ENCODE measurements at places on chromosomes 1 and 21.
A peak's percentile ranks its signal among the peaks of the same experiment; 100 is the strongest.

- no peak for DNase-seq
Observed at GRCh38 chr1:11707621-11708276, 16.2 kb downstream of the DRAXIN start.

- no peak for DNase-seq
Observed at GRCh38 chr1:67264899-67265298, 42.8 kb upstream of the IL12RB2 start.

DNA sequence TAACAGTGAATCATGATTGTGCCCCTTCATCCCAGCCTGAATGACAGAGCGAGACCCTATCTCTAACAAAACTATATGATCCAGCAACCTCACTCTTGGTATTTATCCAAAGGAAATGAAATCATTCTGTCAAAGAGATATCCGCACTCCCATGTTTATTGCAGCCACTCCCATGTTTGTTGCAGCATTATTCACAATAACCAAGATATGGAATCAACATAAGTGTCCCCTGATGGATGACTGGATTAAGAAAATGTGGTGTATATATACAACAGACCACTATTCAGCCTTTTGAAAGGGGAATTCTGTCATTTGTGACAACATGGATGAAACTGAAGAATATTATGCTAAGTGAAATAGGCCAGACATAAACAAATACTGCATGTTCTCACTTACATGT lies 44.4 kb downstream of the TRMT1L start:
- DNase-seq = no peak

DNA sequence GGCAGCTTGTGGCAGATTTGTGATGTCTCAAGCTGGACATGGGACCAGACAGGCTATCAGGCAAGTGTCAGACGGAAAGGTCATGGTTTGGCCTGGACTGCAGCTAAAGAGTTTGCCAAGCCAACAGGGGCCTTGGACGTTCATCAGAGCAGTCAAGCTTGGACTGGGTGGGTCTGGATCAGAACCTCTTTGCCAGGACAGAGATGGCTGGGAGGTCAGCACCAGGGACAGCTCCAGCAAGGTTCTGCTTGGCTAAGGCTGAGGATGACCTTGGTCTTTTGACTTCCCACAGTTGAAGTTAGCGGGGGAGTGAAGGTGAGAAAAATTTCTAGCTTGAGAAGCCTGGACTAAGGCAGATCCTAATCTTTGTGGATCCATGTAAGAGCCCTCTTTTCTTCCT lies 68.1 kb downstream of the GRIK3 start:
- peak; percentile 31 for DNase-seq

DNA sequence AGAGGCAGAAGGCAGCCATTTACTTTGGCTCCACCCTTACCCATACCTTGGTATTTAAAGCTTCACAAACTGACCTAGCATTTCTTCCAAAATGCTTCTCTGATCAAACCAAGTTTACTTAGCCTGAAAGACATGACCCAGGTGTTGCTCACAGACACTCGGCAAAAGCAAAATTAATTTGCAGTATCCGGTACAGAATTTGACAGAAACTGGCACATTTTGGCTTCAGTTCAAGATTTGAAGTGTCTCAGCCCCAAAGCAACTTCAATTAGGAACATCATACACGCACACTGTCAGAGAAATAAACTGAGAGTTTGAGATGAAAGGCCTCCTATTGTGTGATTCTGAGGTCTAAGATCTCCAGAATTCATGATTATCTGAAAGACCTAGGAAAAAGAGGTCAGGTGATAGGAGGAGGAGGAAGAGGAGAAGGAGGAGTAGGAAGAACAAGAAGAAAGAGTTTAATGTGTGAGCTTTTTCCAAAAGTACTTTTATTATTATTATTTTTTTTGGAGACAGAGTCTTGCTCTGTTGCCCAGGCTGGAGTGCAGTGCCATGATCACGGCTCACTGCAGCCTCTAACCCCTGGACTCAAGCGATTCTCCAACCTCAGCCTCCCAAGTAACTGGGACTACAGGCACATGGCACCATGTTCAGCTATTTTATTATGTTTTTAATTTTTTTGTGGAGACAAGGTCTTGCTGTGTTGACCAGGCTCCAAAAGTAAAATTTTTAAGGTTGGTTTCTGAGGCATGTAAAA lies 143.6 kb downstream of the SLC45A1 start:
- no peak for DNase-seq

GRCh38 chr1:35737120-35737519 lies 18.4 kb upstream of the C1orf216 start:
- no peak for DNase-seq

DNA sequence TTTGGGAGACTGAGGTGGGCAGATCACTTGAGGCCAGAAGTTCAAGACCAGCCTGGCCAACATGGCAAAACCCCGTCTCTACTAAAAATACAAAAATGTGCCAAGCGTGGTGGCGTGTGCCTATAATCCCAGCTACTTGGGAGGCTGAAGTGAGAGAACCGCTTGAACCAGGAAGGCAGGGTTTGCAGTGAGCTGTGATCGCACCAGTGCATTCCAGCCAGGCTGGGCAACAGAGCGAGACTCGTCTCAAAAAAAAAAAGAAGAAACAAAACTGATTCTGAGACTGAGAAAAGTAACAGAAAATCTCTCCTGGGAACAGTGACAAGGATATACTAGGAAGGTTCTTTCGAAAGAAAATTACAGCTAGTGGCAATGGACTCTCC lies 20.9 kb downstream of the USP48 start:
- no peak for DNase-seq

- no peak for DNase-seq
Observed at GRCh38 chr1:189804352-189804751, 673.3 kb downstream of the BRINP3 start.

- no peak for DNase-seq
Observed at GRCh38 chr1:118982266-118982665, 5.9 kb downstream of the TBX15 start.

- peak; percentile 33 for DNase-seq
Observed at GRCh38 chr1:64663668-64664067, 81.2 kb upstream of the RAVER2 start.

DNA sequence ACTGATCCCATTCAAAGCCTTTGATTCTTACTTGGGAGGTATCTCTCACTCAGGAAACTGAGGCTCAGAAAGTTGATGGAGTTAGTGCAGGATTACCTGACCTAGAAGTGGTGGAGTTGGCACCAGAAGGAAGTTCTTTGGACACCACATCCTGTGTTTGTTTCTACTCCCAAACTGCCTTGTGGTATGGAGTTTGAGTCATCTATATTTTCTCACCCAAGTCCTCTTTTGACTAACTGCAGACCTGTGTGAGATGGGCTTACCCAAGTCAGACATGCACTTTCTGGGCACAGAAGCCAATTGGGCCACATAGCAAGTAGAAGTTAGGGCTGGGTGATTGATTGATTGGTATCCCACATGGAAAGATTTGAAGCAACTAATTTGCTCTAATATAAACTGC lies 36.1 kb downstream of the FGGY start:
- DNase-seq = no peak

DNA sequence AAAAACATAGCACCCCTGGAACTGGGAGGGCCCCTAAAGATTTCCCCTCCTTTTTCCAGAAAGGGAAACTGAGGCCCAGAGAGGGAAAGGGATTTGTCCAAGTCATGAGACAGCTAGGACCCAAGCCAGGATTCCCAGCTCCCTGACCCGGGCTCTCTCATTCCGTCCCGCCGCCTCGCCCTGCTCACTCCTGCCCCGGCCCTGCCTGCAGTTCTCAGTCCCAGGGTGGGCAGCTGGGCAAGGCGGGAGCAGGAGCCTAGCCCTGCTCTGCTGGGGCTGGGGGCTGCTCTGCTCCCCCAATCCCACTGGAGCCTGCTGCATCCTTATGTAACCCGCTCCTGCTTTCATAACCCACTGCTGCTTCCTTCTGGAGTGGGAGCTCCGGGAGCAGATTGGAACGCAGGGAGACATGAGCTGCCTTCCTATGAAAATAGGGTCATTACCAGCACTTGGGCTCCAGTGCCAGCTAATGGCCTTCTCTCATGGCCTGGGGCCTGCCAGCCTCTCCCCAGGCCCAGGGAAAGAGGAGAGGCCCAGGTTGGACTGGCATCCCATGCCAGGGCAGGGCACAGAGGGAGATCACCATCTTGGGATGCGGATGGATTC lies 84.5 kb downstream of the CAMK2N1 start:
- no peak for DNase-seq

DNA sequence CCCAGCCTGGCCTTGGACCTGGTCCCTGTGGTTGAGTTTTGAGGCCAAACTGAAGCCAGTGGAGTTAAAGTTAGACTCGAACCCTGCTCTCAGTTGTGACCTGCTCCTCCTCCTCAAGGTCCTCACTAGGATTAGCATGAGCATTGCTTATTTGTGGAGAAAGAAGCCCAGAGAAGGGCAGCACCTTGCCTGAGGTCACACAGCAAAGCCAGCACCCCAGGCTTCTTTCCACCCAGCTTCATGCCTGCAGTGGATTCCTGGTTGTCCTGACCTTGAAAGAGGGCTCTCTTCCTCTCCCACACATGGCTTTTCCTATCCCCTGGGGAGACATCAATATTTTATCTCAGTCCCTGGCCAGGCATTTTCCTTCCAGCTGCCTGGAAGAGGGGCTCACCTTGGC lies 2.8 kb downstream of the LDLRAP1 start:
- no peak for DNase-seq

Measured in activated T-cell treated with anti-CD3 and anti-CD28 coated beads, Interleukin-2, amount 50 U/mL, for 24 hours (primary cell).